ENCODE measurements at places on chromosomes 11 and 22.

- DNase-seq: no peak
Observed at GRCh38 chr11:120333801-120334200, 2.4 kb upstream of the ARHGEF12 start.

DNA sequence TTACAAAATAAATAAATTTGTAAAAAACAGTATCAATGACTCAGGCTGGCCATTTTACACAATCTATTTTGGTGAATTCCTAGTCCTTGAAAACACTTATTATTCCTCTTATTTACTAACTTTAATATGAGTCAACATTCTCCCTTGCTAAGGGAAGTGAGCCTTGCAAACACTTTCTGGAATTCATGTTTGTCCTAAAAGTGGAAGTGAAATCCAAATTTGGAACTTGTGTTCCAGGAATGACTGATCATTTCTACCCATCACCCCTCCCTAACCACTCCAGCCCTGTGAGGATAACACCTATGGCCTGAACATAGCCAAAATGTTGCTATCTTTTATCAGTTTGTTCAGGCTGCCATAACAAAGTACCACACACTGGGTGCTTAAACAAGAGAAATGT, 83.1 kb downstream of the OR5AK2 start:
- no peak for DNase-seq

DNA sequence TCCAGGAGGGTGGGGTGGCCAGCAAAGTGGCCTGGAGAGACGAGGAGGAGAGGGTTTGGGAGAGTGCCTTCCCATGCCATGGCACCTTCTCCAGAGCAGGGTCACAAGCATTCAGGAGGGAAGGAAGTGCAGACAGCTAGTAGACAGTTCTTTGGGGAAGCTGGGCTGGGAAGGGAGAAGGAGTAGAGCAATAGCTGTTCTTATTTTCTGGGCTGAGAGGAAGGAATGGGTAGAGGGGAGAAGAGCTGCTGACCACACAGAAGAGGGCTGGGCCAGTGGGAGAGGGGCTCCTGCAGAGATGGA, 14.8 kb upstream of the PICK1 start:
- DNase-seq: no peak

DNA sequence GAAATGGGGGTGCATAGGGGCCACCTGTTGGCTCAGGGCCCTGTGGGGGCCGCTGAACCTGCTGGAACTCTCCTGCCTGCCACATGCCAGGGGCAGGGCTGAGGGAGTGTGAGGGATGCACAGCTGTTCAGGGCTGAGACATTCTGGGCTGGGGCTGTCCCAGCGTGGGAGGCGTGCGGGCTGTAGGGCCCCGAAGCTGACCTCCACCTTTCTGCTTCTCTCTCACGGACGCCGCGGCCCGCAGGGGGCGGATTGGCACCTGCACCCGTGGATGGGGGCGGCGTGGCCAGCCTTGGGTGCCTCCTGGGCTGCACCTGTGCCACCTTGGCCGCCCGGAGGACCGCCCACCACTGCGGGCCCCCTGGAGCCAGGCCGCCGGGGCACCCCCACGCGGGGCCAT, 4.1 kb downstream of the CCDC188 start:
- no peak for DNase-seq

DNA sequence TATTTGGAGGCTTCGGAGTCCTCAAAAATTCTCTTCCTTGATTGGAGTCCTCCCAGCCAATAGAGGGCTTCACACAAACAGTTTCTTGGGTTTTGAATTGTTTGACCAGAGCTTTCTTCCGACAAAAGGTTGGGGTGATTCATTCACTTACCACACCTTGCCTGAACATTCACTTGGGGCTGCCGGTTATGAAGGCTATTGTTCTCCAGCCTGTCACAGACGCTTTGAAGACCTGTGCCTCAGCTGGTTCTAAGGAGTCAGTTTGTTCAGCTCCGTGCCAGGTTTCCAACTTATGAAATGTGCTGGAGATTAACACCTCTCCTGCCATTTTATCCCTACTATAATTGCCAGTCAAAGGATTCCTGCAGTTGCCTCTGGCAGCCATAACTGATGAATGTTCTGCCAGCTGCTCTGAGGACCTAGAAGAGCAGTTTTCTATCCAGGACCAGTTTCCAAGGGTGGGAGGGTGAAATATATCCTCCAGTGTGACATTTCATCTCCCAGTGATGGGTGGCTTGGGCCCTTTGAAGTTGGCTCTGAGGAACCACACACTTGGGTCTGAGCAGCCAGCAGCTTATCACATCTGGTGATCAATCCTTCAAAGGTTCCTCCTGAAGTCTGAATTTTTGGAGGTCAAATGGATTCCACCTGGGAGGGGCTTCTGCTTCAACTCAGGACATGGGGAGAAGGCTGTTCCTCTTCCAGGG, 31.4 kb downstream of the LIMK2 start:
- DNase-seq: no peak

DNA sequence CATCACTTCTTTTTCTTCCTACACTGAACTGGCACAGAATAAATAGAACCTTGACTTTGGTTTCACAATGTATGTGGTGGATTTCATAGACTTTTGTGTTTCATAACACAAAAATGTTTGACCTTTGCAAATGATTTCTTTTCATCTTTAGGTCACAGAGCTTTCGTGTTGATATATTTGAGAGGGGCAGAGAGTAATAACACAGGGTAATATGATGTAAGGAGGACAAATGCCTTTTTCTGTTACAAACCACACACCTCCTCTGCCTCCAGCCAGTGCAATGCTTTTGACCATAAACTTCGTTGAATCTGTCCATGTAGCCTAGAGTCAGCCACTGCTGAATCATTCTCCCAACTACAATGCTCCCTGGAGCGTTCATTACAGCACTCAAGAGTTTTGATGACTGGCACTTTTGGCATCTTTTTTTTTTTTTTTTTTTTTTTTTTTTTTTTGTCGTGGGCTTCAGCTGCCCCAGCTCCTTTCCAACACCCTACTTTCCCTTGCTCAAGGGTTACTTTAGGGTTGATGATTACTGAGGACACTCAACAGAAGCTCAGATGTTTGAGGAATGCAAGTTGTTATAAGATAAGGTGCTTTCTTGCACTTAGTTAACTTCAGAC, 11.4 kb upstream of the CAT start:
- no peak for DNase-seq

- DNase-seq: no peak
Observed at GRCh38 chr11:47355283-47356128, 3.0 kb upstream of the MYBPC3 start.

GRCh38 chr11:107265591-107266121, 192.0 kb downstream of the CWF19L2 start:
- DNase-seq: no peak

DNA sequence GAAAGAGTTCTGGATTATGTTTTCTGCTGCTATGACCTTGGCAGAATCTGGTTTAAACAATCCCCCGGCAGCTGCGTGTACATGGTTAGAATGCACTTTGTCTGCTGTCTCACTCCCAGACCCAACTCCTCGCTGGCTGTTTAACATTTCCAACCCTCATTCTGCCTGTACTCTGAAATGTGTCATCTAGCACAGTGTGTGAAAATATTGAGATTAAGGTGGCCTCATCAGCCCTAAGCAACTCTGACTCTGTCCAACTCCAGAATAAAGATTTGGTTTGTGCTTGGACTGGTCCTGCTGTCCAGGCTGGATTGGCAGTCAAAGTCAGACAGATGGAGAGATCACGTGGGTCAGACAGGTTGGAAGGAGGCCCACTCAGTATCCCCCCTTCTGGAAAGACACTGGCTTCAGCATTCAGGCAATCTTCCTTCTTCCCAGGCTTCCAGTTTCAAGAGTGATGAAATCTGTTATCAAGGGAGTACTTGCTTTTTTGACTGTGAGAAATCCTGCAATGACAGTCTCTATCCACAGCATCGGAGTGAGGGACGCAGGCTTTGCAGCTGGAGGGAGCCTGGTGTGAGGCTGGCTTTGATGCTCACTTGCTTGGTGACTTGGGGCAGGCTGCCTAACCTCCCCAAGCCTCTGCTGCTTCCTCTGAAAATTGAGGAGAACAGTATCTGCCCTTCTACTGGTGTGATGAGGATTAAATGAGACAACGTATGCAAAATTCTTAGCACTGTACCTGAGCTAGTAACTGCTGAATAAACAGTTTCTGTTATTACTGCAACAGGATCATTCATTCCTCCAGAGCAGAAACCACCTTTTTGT, 29.8 kb downstream of the ABTB2 start:
- no peak for DNase-seq

GRCh38 chr22:28909375-28909774, 26.0 kb downstream of the ZNRF3 start:
- no peak for DNase-seq

DNA sequence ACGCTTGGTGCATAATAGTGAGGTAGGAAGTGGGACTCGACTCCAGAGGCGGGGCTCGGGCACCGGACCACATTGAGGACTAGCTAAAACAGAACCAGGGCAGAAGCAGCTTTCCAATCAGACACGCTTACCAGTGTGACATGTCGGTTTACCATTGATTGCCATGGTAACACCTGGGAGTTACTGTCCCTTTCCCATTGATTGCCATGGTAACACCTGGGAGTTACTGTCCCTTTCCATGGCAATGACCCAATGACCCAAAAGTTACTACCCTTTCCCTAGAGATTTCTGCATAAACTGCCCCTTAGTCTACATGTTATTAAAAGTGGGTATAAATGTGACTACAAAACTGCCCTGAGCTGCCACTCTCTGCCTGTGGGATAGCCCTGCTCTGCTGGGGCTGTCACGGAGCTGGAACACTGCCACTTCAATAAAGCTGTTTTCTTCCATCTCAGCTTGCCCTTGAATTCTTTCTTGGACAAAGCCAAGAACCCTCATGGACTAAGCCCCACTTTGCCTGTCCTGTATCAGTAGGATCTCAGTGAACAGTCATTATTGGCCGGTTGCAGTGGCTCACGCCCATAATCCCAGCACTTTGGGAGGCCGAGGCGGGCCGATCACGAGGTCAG, 77.4 kb upstream of the CRYBB3 start:
- no peak for DNase-seq

DNA sequence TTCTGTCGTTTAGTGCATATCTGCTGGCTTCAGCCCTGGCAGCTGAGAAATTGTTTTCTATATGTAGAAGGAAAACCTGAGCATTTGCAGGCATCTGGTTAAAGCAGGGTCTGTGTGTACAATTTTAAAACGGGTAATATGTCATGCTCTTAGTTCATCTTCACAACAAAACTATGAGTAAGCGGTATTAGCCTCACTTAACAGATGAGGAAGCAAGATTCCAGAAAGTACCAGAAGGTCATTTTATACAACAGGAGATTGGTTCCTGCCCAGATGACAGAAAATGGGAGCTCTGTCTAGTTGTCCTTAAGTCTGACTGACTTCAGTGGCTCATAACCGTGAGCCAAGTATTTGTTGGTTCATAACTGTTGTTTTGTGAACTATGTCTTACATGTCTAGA, 1.1 kb downstream of the TIMM10B start:
- DNase-seq: no peak

DNA sequence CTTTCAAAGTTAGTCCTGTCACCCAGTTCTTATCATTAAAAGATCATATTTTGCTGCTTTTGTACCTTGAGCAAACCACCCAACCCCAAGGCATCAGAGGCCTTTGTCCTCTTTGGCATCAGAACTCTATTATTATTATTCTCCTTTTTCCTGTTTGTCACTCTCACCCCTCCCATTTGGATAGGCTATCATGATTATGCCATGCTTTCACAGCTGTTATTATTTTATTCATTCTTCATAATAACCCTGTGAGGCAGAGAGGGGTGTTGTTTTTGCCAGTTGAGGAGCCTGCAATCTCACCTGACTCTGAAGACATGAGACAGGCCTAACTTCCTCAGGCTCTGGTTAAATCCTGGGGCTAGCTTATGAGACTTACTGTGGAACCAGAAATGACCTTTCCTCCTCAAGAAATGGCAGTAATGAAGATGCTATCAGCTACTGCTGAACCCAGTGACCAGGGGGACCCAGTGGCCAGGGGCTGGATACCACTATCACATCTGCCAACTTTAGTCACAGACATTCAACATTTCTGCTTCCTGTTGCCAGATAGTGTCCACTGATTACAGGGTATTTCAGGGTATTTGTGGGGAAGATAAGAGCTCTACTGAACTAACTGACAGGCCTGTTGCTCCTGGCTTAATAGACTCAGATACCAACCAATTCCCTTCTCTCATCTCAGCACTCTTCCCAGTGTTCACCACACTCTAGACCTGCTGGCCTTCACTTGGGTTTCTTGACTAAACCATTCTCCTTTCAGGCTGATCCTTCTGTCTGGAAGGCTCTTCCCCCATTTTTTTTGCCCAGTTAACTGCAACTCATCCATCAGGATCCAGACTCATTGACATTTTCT, 11.8 kb upstream of the SWAP70 start:
- no peak for DNase-seq

DNA sequence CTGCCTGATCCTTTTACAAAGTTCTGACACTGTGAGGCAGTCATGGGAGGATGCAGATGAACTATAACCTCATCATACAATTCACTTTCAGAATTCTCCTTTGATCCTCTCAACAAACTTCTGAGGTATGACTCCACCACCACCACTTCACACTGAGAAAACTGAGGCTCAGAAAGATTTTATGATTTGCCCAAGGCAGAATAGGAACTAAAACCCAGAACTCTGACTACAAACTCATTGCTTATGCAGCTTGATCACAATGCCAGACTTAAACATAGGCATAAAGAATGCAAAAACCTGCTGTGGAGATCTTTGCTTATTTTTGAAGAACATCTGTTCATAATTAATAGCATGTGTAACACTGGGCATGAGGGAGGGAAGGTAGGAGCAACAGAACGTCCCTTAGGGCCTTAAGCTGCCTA, 20.4 kb downstream of the FAM168A start:
- no peak for DNase-seq

GRCh38 chr11:75352588-75353206, 1.2 kb upstream of the ARRB1 start:
- no peak for DNase-seq

- DNase-seq: no peak
Observed at GRCh38 chr11:2263724-2264360, 6.5 kb downstream of the ASCL2 start.

GRCh38 chr11:131579932-131580387, 209.5 kb downstream of the NTM start:
- DNase-seq: no peak

DNA sequence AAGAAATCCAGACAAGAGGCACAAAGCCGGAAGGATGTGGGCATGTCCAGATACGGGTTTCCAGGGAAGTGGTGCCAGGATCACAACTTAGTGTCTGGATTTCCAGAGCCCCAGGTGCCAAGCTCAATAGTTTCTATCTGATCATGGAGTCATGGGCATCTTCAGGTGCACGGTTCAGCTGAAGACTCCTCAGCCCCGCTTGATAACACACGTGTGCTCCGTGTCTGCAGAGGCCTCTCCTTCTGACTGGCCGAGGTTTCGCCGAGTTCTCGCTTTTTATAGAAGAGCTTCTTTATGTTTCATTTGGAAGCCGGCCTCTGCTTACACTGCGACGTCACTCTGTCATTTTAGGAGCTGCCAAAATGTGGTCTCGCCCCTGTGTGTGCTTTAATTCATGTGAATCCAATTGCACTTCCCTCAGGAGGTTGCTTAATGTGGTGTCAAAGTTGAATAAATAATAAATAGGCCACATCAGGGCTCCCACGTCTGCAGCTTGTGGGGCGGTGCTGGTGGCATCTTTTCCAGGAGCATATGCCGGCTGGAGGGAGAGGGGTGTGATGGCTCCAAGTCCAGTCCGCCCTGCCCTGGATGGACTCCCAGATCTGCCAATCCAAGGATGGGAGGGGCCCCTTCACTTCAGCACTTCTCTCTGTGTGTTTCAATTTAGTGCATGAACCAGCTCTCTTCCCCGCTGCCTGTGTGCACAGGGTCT, 1410.8 kb downstream of the TBC1D22A start:
- no peak for DNase-seq

- DNase-seq: no peak
Observed at GRCh38 chr11:68934321-68934645, 30.6 kb downstream of the IGHMBP2 start.

All from activated CD4-positive, alpha-beta T cell treated with anti-CD3 and anti-CD28 coated beads for 1 hour (primary cell).